Immature natural killer cell (primary cell): ENCODE measurements at places on chromosomes 13 and 19.

DNA sequence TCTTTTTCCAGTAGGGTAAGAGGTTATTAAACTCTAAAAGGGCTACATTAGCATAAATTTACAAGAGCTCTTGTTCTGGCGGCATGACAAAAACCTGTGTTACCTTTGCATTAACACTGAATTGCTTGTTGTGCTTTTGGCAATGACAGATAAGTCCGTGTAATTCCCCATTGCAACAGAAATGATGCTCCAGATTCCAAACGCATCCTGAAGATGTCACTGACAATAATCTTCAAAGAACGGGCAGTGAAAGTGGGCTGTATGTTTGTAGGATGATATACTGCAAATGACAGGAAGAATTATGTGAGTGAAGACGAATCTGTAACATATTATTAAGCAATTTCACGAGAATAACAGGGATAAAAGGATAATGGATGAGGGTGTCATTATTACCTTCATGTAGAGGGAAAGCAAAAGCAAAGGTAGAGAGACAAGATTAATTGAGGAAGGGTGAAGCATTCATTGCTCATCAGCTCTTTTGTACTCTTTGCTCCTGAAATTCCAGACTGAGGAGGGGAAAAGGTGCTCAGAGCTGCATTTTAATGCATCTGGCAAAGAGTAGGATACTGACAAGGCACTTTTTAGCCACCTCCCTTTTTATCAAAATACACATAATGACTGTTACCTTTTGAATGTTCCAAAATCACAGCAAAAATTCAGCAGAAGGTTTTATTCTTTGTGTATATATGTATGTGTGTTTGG, 38.5 kb upstream of the MAB21L1 start:
- no peak overlapping the region for H3K27ac ChIP-seq
- no peaks in the 10 kb centered on the region for H3K36me3 ChIP-seq
- H3K4me3 ChIP-seq: no peak overlapping the region
- H3K4me1 ChIP-seq: no peaks in the 10 kb centered on the region
- H3K27me3 ChIP-seq: peaks cover 3% of the 10 kb centered on the region

- peaks cover 91% of the 10 kb centered on the region for H3K4me1 ChIP-seq
- peaks cover 6% of the 10 kb centered on the region for H3K27me3 ChIP-seq
- no peak for DNase-seq
- H3K27ac ChIP-seq: no peak overlapping the region
- H3K4me3 ChIP-seq: no peak overlapping the region
Observed at GRCh38 chr13:77022341-77022740, 4.6 kb downstream of the FBXL3 start.

GRCh38 chr19:42323473-42323851, 2.0 kb upstream of the MEGF8 start:
- peaks cover 11% of the 10 kb centered on the region for H3K27me3 ChIP-seq
- peak overlapping the region; percentile 70 for H3K4me3 ChIP-seq
- H3K36me3 ChIP-seq: peaks cover 5% of the 10 kb centered on the region
- no peak for DNase-seq

DNA sequence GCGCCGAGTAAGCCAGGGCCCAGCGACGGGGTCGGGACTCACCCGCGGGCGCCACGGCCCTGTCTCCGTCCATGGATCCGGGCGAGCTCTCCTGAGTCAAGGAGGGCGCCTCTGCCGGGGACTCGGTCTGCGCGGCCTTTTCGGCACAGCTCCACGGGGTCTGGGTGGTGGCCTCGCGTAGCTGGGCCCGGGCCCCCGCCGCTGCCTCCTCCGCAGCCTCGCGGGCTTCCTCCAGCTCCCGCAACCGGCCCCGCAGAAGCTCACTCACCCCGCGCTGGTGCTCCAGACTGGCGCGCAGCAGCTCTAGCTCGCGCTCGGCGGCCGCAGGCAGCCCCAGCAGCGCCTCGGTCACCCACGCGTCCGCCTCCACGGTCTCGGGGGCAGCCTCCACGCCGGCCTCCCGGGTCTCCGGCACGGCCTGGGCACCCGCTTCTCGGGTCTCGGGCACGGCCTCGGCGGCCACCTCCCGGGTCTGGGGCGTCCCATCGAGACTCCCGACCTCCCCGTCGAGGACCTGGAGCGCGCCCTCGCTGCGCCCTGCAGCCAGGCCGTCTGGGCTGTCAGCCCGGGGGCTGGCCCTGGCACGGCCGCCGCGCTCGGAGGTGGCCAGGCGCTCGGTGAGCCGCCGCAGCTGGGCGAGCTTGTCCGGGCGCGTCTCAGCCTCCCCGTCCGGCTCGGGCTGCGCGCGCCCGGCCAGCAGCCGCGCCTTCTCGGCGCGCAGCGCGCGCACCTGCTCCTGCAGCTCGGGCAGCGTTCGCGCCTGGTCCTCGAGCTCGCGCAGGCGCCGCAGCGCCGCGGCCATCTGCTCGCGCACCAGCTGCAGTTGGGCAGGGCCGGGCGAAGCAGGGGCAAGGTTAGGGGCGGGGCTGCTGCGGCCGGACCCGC, 8.4 kb downstream of the KANK3 start:
- H3K4me3 ChIP-seq: peak overlapping the region; percentile 60
- peaks cover 15% of the 10 kb centered on the region for H3K4me1 ChIP-seq
- no peak overlapping the region for H3K27ac ChIP-seq

DNA sequence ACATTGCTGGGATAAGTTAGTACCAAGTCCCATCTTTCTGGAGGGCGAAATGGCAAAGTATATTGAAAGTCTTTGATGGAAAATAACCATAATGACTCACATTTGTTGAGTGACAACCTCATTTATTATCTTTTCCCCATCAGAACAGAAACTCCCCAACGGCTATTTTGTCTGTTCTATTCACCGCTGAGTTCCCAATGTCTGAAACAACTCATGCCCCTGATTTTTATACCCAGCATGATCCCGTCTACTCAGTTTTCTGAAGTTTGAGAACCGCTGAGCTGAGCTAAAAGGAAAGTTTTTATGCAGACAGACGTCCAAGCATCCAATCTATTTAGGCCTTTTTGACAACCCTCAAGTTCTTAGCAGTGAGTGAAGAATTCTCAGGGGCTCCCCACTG, 7.8 kb upstream of the TINCR start:
- H3K27ac ChIP-seq: no peak overlapping the region
- no peak for DNase-seq
- peaks cover 7% of the 10 kb centered on the region for H3K4me1 ChIP-seq
- no peaks in the 10 kb centered on the region for H3K36me3 ChIP-seq
- peaks cover 2% of the 10 kb centered on the region for H3K27me3 ChIP-seq
- no peak overlapping the region for H3K4me3 ChIP-seq

GRCh38 chr19:12825254-12826131, 8.9 kb downstream of the RTBDN start:
- no peaks in the 10 kb centered on the region for H3K36me3 ChIP-seq
- H3K27me3 ChIP-seq: peaks cover 28% of the 10 kb centered on the region

DNA sequence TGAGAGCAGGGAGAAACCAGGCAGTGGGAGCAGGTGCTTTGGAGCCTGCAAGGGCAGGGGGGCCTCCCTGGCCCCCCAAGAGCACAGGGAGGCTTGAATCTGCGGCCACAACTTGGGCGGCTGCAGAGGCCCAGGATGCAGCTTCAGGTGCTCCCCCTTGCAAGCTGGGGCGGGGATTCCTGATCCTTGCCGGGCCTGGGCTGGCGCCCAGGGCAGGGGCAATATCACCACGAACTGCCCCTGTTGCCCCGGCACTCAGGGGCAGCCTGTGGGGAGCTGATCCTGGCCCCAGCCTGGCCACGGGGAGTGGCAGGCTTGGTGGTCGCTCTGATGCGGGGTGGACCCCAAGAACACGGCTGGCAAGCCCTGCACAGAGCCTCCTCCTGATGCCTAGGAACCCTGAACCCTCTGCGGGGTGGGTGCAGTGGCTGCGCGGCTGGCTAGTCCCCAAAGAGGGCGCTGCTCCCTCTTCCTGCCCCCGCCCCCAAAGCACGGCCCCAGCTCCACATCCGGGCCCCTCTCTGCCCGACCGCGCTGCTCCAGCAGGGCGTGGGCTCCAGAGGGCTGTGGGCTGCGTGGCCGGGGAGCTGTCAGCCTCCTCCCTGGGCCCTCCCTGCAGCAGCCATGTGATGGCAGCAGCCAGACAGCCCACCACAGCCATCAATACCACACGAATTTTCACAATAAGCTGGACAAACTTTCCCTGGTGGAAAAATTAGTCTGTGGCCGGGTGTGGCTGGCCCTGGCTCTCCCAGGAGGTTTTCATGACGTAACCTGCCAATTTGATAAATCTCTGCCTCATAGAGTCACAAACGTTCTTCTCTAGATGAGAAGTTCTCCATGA, 21.0 kb downstream of the TNFSF9 start:
- DNase-seq: peak; percentile 64
- H3K27me3 ChIP-seq: peaks cover 9% of the 10 kb centered on the region
- no peaks in the 10 kb centered on the region for H3K36me3 ChIP-seq
- peaks cover 18% of the 10 kb centered on the region for H3K4me1 ChIP-seq
- peak overlapping the region; percentile 61 for H3K4me3 ChIP-seq

GRCh38 chr19:52896431-52897137, 851 bp downstream of the ZNF320 start:
- peaks cover 33% of the 10 kb centered on the region for H3K4me1 ChIP-seq
- peak overlapping the region; percentile 95 for H3K27ac ChIP-seq
- H3K4me3 ChIP-seq: peak overlapping the region; percentile 95
- no peaks in the 10 kb centered on the region for H3K27me3 ChIP-seq
- no peak for DNase-seq

DNA sequence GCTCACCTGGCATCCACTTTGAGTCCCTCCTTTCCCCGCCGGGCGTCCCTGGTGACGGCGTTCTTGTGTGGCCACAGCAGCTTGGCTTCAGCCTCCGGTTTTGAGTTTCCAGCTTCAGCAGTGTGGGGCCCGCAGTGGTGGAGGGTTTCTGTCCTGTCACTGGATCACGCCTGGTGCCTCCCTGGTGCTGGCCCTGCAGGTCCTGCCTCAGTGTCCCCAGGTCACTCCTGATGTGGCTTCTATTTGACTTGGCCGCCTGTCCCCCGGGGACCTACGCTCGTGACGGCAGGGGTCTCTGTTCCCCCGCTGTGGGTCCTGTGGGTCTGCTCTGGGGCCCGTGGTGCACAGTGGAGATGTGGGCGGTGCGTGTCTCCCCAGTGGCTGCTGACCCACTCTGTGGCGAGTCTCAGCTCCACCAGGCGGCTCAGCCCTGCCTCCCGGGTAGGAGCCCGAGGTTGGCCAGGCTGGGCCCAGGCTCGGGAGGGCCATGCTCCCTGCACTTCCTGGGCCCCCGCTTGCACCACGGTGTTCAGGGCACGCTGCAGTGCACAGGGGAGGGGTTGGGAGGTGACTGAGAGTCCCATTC, 1.9 kb downstream of the ATP4B start:
- no peak overlapping the region for H3K27ac ChIP-seq
- peaks cover 18% of the 10 kb centered on the region for H3K4me1 ChIP-seq
- no peak overlapping the region for H3K4me3 ChIP-seq
- no peaks in the 10 kb centered on the region for H3K27me3 ChIP-seq
- DNase-seq: no peak

GRCh38 chr19:48813123-48813913, 2.5 kb upstream of the BCAT2 start:
- H3K36me3 ChIP-seq: no peaks in the 10 kb centered on the region
- peaks cover 21% of the 10 kb centered on the region for H3K4me1 ChIP-seq
- peaks cover 7% of the 10 kb centered on the region for H3K27me3 ChIP-seq
- DNase-seq: no peak
- no peak overlapping the region for H3K27ac ChIP-seq

GRCh38 chr13:20159646-20160305, 1.1 kb downstream of the GJA3 start:
- DNase-seq: no peak
- no peak overlapping the region for H3K27ac ChIP-seq
- H3K36me3 ChIP-seq: no peaks in the 10 kb centered on the region
- H3K4me3 ChIP-seq: peak overlapping the region; percentile 77
- peaks cover 13% of the 10 kb centered on the region for H3K4me1 ChIP-seq
